COLO829 (cell line): ENCODE measurements at places on chromosomes 12 and 14.

GRCh38 chr12:116064493-116064892, 213.0 kb downstream of the MED13L start:
- no peak for DNase-seq

- no peak for DNase-seq
These were observed 2.6 kb upstream of the KRT18 start for GRCh38 chr12:52946334-52946733.

GRCh38 chr14:76941946-76942805, 86.3 kb downstream of the IRF2BPL start:
- DNase-seq, result no peak

DNA sequence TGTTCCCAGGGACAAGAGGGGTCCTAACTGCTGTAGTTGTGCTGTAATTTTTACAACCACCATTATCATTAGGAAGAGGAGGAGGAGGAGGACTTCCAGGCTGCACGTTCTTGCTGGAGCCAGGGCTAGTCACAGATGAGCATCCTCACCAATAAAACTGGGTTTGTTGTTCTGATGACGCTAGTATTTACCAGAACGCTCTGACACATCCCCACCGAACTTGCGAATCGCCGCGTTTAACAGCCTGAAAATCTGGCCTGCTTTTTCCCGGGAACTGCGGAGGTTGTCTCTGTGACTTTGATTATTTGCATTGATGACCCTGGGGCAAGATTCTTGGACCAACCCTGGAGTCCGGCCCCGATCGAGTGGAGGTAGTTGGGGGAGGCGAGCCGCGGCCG, 10.2 kb downstream of the TBX5 start:
- no peak for DNase-seq

GRCh38 chr12:130488358-130488710, 150.6 kb downstream of the PIWIL1 start:
- DNase-seq, result no peak

DNA sequence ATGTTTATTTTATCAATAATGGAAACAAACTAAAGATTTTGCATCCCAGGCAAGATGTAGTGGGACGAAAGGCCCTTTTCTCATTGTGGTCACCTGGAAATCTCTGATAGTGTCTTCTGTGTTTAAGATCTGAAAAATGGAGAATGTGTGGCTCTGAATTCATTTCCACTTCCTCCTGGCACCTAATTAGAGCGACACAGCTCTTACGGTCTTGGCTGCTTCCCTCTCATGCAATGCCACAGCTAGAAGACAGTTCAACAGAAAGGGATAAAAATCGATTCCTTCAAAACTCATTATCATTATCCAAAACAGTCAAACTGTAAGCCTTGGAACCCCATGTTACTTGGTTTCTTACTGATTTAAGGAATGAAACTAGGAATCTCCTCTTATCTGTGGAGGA, 9.3 kb downstream of the ST8SIA1 start:
- DNase-seq, result no peak

DNA sequence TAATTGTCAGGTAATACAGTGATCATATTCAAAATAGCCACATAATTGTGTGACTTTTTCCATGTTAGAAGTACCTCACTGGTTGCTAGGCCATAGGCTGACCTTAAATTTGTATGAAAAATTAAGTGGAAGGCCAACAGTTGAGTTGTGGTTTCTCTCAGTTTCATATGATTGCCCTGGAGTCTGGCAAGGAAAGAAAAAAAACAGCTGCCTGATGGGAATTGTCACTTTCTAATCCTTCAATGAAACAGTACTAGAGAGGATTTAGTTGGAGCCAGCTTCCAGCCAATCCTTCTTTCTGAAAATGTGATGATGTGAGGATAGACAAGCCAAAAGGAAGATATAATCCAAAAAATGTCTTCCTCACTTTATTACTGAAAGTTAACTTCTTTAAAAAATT, 113.6 kb downstream of the ALX1 start:
- no peak for DNase-seq

DNA sequence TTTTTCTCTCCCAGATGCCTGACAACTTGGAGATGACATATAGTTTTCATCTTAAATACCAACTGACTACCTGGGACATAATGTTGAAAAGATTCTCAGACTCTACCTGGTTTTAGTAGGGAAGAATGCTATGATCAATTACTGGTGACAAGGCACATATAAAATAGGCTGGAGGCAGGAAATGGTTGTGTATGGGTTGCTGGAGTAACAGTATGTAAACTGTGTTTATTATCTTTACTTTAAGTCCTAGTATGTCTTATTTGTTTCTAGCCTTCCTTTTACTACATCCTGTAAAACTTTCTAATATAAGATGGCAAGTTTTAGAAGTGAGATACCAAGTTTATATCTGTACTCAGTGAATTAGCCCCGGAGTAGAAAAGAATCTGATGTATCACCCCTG, 98.1 kb downstream of the NUBPL start:
- DNase-seq, result no peak

- DNase-seq, result peak; percentile 20
These were observed 690.7 kb upstream of the TBX3 start for GRCh38 chr12:115374480-115375185.
